ENCODE measurements at places on chromosomes 1 and 21.

DNA sequence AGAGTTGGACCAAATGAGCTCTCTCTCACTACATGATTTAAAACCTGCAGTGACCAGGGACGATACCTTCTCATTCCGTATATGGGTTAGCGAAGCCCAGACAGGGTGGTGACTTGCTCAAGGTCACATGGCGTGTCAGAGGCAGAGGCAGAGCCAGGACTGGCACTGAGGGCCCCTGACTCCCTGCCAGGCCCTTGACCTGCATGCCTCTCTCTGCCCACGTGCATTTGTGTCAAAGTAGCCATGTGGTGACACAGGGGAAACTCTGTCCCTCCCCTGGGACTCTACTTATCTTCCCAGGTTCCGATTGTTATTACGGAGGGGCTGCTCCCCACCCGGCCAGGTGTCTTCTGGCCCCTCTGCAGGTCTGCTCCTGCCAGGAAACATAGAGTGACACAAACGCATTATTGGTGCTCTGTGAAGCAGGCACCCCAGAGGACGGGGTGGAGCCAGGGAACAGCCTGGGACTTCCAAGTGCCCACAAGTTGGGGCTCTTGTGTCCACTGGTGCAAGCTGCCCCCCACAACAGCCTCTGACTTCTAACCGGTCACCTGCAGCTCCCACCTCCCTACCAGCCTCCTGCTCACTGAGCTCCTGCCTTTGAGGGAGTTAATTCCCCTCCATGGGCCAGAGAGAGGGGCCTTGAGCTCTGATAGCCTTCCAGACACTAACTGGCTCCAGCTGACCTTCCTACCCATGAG lies 7.3 kb upstream of the TINAGL1 start:
- DNase-seq: no peak

GRCh38 chr1:9960706-9961562 lies 17.7 kb downstream of the NMNAT1 start:
- no peak for DNase-seq

- no peak for DNase-seq
These were observed 2.0 kb downstream of the PBX1 start for GRCh38 chr1:164561007-164561406.

DNA sequence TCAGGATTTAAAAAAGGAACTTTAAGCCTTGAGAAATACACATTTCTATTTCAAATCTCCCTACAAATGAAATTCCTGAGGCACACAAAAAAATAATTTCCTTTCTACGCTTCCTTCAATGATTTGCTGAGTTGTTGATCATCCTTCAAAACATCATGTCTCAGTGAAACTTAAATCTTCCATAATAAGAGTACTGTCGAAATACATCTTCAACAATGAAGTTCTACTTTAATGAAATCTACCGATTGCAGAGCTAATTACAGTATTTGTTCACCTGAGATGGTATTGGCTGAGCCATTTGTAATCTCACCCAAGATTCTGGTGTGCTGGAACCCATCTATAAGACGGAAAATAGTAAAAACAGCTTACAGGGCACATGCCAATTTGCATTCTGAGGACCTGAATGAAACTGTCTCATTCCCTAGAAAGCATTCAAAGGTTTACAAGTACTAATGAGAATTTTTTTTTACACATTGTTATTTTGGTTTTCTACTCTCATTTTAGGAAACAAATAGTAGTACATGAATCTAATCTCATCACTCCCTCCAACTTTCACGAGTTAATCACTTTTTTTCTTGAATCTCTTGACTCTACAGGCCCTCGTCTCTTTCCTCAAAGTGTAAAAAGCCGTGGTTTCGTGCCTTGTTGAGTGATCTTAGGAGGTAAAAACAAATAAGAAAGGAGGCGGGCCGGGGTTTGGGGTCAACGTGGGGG lies 1.1 kb downstream of the CHML start:
- no peak for DNase-seq

GRCh38 chr1:221797506-221797905 lies 55.6 kb upstream of the DUSP10 start:
- DNase-seq: no peak

DNA sequence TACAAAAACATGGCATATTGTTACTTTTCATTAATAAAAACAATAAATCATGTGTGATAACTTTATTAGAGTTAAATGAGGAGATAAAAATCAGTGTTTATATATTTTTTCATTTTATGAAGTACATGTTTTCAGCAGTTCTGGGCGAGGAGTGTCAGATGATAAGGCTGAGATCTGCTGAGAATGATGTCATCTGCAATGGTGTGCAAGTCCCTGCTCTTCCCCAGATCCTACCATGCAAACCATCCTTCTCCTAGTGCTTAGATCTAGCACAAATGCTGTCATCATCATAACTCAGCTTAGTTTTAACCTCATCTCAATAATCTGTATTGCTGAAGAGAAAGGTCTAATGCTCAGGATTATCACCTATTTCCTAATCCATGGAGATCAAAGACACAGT lies 214.4 kb upstream of the DAB1 start:
- DNase-seq: no peak

- DNase-seq: no peak
These were observed 1.1 kb upstream of the BRDT start for GRCh38 chr1:91948097-91948496.

DNA sequence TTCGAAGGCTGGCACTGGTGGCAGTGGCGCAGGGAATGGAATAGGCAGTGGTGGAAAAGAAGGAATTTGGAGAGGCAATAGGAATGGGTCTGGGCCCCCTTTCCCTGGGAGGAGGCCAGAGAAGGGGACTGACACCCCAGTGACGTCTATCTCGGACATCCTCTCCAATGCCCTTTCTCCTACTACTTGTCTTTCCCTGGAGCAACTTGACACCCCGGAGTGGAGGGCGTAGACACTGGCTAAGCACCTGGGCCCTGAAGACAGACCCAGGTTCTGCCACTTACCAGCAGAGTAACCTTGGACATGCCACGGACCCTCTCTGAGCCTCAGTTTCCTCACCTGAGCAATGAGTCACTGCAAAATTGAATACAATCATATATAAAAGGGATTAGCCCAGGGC lies 86.8 kb downstream of the CAMK2N1 start:
- DNase-seq: no peak

DNA sequence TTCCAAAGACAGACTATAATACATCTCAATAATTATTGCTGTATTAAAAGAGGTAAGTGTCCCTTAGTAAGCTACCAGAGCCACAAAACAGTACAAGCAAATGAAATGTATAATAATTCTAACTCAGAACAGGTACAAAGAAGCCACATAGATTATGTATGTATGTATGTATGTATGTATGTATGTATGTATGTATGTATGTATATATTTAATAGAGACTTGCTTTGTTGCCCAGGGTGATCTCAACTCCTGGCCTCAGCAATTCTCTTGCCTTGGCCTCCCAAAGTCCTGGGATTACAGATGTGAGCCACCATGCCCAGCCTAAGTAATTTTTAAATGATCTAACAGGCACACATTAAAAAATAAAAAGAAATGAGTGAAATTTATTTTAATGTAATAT lies 86.9 kb downstream of the EPS15 start:
- no peak for DNase-seq

- DNase-seq: no peak
These were observed 56.7 kb downstream of the HSF2BP start for GRCh38 chr21:43602266-43603232.

GRCh38 chr1:176976771-176977170 lies 187.7 kb downstream of the ASTN1 start:
- no peak for DNase-seq

GRCh38 chr1:236809148-236809547 lies 14.1 kb downstream of the MTR start:
- no peak for DNase-seq

GRCh38 chr1:48203287-48203900 lies 19.1 kb upstream of the SLC5A9 start:
- no peak for DNase-seq

- no peak for DNase-seq
These were observed 340.1 kb downstream of the SETD4 start for GRCh38 chr21:35720208-35720731.

- no peak for DNase-seq
These were observed 132.3 kb downstream of the GABPA start for GRCh38 chr21:25867061-25867460.

- no peak for DNase-seq
These were observed 2.1 kb upstream of the IPP start for GRCh38 chr1:45752441-45753052.

DNA sequence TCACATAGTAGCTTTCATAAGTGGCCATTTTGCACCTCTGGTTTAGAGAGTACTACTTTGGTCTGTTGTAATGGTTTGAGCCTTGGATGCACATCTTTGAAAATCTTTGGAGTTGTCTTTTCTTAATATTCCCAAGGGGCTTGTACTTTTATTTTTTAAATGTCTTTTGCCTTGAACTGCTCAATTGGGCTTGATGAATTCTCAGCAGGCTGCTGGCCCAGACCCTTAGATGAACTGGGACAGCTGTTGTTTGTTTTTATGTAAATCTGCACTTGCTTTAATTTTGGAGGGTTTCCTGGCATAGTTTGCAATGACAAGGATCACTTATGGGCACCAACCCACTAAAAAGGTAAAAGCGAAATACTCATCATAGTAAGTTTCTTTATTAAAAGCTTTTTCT lies 24.9 kb downstream of the NGF start:
- DNase-seq: no peak

GRCh38 chr1:34753163-34753562 lies 1.7 kb upstream of the GJB5 start:
- no peak for DNase-seq

DNA sequence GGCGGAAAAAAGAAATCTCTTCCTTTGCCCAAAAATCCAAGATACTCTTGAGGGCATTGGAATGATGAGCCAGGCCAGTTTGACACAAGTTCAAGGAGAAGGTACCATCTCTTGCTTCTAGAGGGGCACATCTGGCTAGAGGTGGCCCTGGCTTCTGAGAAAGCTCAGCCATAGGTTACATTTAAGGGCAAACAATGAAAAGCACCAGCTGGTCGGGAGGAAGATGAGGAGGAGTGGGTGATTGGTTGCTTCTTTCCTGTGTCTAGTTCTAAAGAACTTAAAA lies 132.0 kb downstream of the DHRS3 start:
- no peak for DNase-seq

GRCh38 chr1:224542783-224543440 lies 73.2 kb upstream of the CNIH3 start:
- no peak for DNase-seq

DNA sequence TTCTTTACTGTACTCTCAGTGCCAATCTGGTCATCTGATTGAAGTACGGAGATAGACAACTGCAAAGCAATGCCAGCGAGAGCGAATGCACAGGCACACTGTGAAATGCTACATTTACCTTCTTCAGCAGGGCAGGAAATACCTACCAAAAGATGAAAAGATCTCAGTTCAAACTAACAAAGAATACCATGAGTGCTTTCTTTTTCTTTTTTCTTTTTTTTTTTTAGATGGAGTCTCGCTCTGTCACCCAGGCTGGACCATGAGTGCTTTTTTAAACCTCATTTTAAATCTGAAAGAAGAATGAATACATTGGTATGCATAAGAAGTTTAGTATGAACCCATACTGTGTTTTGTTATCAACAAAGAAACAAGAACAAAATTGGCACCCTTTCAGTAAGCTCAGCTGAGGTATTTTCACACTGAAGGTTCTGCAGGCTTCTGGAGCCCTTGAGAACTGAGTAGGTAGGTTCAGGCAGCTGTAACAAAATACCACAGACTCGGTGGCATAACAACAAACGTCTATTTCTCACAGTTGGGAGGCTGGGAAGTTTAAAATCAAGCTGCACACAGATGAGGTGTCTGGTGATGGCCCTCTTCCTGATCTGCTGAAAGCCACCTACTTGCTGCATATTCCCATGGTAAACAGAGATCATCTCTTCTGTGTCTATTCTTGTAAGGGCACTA lies 1.7 kb upstream of the CHI3L2 start:
- DNase-seq: no peak

GRCh38 chr1:183289051-183289496 lies 103.0 kb downstream of the LAMC2 start:
- no peak for DNase-seq

Measured in activated CD4-positive, alpha-beta T cell treated with anti-CD3 and anti-CD28 coated beads for 24 hours (primary cell).